ENCODE measurements at places on chromosomes 11 and 22.

DNA sequence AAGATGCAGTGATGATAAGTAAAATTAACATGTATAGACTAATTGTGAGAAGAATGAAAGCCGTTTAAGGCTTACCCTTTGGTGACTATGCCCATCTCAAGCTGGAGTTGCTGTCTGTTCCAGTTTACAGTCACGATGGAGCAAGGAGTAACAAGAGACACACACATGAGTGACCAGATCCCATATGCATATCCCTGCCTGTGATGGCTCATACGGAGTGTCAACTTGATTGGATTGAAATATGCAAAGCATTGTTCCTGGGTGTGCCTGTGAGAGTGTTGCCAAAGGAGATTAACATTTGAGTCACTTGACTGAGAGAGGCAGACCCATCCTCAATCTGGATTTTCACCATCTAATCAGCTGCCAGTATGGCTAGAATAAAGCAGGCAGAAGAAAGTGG, 786.8 kb downstream of the FAM181B start:
- no peak for DNase-seq

DNA sequence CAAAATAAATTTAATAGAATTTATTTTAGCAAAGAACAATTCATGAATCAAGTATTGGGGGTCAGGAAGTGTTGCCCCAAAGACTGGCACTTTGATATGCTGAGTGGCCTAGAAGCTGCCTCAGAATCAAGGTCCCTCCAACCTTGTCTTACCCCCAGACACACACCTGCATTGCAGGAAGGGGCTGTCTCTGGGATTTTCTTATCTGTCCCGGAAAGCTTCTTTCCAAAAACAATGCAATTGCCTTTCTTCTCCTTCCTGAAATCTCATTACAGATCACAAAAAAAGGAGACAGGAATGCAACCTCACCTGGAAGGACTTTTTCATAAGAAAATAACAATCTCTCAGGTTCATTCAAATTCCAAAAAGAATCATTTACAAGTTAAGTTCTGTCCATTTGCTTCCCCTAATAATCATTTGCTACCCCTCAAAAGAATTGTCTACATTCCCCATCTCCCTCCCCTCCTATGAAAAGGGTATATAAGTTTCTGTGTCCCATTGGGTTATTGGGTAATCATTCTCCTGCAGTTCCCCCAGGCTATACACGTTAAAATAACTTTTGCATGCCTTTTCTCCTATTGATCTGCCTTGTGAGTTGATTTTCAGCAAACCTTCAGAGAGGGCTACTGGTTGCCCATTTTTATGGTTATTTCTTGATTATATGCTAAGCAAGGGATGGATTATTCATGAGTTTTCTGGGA, 21.3 kb downstream of the OR10A6 start:
- no peak for DNase-seq

DNA sequence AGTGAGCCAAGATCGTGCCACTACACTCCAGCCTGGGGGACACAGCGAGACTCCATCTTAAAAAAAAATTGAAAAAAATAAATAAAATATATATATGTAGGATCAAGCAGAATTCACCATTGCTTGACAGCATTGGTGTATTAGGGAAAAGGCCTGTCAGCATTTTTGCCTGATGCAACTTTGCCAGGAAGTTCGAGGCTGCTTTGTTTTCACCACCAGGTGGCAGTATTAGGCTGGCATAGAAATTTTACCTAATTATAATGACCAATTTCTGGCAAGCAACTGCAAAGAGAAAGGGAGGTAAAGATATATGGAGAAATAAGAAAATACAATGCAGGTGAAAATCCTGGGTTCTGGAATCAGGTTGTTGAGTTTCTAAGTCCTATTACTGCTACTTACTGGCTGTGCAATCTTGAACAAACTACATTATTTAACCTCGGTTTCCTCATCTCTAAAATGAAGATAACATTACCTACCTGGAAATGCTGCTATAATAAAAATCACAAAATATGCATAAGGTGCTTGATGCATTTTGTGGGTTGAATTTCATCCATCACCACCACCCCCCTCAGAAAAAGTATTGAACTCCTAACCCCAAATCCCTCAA, 24.7 kb downstream of the LAYN start:
- peak; percentile 37 for DNase-seq

DNA sequence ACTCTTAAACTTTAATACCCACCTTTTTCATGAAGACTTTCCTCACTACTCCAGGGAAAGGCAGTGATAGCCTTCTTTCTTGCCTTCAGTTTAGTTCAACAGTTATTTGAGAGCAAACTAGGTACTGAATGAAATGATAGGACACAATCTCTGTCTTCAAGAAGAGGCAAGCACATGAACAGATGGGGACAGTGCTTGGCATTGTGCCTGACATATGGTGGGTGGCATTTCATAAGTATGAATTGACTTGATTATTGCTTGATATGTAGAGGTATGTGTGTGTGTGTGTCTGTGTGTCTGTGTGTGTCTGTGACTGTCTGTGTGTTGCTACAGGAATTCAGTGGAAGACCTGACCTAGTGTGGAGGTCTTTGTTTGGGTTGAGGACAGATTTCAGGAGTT, 504.1 kb downstream of the NELL1 start:
- no peak for DNase-seq

DNA sequence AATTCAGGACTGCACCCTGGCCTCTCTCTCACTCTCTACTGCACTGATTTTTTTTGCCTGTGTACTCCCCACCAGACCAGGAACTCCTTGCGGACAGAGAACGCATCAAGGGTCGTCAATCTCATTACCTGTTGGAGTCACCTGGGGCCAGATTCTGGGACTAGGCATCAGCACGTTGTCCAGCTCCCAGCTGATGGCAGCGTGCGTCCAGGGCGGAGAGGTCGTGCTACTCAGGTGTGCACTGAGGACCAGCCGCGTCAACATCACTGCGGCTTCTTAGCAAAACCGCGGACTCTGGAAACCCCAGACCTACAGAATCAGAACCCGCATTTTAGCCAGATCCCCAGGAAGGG, 13.1 kb downstream of the KCNJ5 start:
- DNase-seq, result no peak

DNA sequence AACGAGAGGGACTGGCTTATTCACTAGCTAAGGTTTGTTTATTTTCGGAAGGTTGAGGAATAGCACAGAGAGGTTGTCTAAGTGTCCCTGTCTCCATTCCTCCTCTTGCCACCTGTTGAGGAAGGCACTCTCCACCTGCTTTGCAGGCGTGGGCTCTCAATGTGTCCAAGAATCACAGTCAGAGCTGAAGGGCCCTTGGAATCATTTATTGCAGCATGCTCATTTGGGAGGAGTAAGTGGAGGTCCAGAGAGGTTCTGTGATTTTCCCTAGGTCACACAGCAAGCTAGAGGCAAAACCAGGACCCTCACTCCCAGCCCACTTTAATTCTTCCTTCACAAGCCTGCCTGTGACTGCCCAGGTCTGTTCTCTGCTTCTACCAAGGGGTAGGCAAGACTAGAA, 21.3 kb downstream of the ZBTB16 start:
- DNase-seq, result no peak

GRCh38 chr22:22751043-22751603, 106.7 kb downstream of the GGTLC2 start:
- no peak for DNase-seq

- DNase-seq, result no peak
Measured at GRCh38 chr11:63853476-63853875, 14.6 kb downstream of the MARK2 start.

DNA sequence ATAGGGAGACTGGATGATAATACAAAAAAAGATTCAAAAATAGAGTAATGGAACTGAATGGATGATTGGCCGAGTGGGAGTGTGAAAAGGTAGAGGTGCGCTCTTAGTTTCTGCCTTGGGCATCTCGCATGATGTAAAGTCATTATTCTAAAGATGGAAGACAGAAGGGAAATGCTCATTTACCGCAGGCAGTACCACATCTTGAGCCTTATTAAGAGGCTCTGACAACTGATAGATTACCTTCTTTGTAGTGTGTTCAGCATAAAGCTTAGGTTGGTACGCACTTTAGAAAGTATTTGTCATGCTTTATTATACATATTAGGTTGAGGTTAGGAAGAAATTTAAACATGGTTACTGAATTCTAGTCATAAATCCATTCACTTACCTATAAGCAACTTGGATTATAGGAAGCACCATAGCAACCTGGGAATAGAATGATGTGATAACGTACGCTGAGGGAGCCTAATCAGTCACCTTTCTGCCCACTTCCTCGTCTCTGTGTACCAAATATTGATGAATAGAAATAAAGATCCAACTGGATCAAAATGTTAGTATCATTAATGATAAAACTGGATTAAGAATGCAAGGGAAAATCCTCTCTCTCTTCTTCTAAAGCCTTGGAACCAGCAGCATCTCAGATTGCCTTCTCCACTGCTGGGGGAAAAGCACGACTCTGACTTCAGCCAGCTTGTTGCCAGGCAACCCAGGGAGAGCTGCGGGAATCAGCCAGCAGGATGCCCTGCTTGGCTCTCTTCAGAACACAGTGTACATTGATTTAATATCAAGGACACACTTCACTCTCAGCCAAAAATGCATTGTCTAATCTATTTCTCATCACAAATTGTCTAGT, 29.0 kb upstream of the VWA5A start:
- no peak for DNase-seq

GRCh38 chr22:20012741-20013331, 3.8 kb downstream of the ARVCF start:
- DNase-seq, result no peak

DNA sequence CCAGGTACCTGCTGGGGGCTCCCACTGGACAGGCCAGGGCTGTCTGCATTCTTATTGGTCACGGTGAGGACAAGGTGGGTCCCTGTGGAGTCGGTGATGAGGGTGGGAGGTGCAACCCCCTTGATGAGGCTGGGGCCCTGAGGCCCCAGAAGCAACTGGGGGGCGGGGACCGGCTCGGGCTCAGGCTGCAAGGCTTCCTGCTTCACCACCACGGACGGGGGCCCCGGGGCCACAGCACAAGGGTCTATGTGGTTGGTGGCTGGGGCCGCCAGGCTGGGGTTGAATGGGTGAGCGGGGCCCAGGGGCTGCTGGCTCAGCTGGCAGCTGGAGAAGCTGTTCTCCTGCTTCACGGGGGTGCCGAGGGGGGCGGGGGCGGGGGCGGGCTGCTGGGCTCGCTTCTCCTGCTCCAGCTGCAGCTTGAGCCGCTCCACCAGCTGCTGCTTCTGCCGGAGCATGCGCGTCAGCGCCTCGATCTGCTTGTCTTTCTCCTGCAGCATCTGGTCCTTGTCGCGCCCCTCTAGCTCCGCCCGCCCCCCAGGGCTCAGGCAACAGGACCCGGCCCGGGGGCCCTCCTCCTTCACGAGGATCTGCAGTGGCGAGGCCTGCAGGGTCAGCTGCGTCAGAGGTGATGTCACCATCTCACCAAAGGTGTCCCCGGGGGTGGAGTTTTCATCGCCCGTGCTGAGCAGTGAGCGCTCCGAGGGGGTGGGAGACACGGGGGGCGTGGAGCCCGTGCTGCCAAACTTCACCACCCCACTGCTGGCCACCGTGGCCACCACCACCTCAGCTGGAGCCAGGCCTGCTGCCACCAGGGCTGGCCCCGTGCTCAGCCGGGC, 48.2 kb downstream of the SGSM3 start:
- no peak for DNase-seq

DNA sequence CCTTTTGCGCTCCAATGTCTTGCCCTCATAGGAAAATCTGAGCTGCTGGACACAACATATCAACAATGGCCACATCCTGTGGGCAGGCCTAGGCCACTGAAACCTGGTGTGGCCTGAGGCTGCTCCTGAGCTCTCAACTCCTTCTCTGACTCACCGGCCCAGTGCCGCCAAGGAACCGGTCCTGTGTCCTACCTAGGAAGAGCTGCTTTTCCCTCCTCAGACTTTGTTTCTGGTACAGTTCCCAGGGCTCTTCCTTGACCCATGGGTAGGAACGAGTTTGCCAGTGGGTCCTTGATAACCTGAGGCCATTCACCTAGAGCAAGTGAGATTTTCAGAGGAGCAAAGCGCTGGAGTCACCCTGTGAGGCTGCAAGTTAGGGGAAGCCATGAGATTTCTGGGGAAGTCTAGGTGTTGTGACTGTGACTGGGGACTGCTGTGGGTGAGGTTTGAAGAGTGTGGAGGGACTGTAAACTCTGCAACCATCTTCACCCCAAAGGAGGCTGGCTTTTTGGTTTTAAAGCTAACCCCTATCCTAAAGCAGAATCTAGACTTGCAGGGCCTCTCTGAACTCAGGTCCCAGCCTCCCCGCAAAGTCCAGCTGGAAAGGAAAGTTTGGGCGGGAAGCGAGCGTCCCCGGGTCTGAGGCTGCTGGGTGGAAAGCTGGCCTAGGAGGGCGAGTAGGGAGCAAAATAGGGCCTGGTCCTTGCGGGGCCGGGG, 12.0 kb upstream of the PAX6 start:
- no peak for DNase-seq

- DNase-seq, result peak; percentile 58
Measured at GRCh38 chr11:102733232-102733875, 8.6 kb upstream of the MMP8 start.

- DNase-seq, result no peak
Measured at GRCh38 chr11:74485868-74486267, 7.7 kb downstream of the LIPT2 start.

- no peak for DNase-seq
Measured at GRCh38 chr11:75155570-75156422, 4.9 kb downstream of the SLCO2B1 start.

DNA sequence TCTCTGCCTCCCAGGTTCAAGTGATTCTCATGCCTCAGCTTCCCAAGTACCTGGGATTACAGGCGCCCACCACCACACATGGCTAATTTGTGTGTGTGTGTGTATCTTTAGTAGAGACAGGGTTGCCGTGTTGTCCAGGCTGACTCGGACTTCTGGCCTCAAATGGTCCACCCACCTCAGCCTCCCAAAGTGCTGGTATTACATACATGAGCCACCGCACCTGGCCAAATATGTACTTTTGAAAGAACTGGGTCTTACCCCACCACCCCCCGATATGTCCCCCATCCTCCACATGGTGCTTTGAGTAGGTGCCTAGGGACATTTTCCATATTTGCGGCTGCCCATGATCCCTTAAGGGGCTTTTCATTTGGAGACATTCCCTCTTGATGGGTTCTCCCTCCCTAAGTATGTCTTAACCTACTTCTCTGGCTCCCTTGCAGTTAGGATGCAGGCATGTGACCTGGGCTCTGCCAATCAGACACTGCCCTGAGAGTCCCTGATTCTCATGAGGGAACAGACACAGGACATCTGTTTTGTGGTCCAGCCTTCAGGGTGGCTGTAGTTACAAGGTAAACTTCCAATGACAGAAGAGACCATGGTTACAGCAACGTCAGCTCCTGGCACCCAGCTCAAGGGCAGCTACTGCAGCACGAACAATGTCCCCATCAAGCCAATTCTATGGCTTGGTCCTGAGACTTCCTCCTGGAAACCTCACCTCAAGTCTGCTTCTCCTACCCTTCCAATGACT, 48.4 kb downstream of the CHST1 start:
- no peak for DNase-seq

GRCh38 chr11:125772834-125773505, 5.7 kb downstream of the PATE2 start:
- no peak for DNase-seq

DNA sequence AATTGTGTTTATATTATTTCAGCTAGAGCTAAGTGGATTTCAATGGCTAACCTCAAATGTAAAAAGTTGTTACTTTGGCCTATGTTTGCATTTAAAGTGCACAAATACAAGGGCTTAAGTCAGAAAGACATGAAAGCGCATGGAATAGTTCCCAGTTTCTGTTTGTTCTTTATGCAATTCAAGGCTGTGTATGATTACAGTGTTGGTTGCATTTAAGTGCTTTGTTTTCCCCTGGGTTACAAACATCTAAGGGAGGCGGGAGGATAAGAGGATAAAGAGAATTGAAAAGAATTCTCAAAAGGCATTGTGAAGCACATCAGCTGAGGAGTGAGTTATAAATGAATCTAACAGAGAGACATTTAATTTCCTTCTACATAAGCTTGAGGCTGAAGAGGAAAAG, 453.4 kb downstream of the NTM start:
- DNase-seq, result no peak

- no peak for DNase-seq
Measured at GRCh38 chr11:133945087-133945974, 11.4 kb downstream of the IGSF9B start.

Measured in RCC 7860 (cell line).